ENCODE measurements at places on chromosomes 12 and 14.

DNA sequence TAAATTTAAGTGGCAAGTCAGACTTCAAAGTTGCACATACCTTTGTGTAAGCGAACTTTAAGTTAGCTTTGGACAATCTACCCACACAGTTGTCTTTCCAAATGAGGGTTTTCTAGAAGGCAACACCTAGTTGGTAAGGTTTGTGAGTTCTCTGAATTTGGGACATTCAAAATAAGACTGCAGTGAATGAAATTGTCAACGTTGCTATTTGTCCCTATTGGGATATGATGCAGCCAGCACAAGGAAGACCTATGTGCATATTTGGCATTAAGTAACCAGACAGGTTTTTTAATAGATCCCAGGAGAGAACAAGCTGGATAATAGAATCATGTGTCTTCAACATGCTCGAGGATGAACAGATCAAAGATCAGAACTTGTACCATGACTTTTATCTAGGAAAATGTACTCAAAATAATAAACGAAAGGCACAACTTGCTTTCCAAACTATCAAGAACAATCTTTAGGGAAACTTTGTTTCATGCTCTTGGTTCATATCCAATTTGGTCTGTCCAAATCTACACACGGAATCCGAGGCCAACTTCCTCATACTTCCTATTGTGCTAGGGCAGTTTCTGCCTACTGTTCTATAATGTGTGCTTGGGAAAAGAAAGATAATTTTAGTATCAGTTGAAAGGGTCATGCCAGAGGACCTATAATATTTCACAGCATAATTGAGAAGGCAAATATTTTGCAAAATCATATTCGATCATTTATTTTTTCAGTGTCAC is 284.2 kb upstream of the SOX5 start:
- no peak for DNase-seq

DNA sequence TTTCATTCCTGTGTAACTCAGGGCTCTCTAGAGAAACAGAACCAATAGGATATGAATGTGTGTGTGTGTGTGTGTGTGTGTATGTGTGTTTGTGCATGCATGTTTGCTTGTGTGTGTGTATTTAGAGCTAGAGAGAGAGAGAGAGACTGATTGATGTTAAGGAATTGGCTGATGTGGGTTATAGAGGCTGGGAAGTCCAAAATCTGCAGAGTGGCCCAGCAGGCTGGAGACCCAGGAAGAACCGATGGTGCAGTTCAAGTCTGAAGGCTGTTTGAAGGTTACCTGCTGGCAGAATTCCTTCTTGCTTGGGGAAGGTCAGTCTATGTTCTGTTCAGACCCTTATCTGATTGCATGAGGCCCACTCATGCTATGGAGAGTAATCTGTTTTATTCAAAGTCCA is 64.7 kb downstream of the ADCK1 start:
- no peak for DNase-seq

GRCh38 chr12:105980533-105980932 is 158.2 kb downstream of the NUAK1 start:
- DNase-seq = no peak

DNA sequence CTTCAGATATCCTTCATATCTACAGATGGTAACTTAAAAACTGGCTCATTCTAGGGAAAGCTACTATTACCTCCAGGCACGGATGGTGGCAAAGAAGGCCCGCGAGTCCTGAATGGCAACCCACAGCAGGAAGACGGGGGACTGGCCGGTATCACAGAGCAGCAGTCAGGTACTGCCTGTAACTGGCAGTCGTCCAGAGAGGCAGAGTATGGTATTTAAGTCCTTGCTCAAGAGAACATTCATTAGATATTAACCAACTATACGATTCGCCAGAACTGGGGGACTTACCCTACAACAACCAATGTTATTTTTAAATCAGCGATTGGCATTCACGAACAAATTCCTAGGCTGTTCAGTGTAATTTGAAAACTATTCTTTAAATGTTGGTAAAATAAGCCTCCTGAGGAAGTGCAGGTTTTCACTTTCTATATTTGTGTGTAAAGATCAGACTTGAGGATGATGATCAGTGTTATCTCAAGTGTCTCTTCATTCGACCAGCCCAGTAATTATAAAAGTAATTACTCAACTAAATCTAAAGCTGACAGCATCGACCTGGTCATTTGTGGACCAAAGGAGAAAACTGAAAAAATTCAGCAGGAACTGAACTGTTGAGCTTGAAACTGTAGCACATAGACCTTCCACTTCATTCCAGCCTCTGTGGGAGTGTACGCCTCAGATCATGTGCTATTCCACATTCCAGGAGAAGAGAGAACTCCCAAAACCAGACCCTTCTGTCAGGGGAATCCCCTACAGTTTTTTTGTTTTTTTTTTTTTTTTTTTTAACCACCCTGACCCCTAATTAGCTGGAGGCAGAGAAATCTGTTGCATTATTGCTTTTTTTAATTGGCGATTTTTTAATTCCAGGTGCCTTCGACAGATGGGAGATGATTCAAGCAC is 75.6 kb downstream of the ESR2 start:
- no peak for DNase-seq

GRCh38 chr12:122999986-123000420 is 19.5 kb downstream of the ARL6IP4 start:
- DNase-seq = no peak

DNA sequence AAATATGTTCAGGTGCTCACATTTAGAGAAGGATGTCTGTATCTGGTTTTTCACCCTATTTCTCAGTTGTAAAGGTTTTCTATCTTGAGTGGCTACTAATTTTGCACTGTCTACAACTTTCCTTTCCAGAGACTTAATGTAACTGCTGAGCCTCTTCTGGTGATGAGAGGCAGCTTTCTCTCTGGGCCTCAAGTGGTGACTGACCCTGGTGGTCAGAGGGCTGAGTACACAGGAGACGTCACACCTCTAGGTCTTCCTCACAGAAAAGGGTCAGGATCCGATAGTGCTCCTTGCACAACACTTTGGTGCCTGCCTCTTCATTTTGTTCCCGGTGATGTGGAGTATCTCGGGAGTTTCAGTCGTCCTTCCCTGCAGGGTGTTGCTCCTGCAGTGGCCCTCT is 76.8 kb downstream of the LIN7A start:
- DNase-seq = no peak

- DNase-seq = no peak
Measured at GRCh38 chr12:47707355-47707754, 1.5 kb upstream of the RPAP3 start.

DNA sequence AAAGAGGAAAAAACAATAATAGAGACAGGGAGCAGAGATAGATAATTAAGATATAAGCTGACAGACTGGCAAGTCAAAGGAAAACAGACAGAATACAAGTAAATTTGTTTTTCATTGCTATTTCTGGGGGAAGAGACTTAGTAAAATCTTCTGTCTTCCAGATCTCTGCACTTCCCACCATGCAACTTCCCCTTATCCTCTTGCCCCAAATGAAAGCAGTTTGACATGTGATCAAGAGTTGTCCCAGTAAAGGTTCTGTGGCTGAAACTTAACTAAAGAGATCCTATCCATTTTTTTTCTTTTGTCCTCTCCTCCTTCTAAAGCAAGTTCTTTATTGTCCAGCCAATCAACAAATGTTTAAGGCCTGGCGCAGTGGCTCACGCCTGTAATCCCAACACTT is 1.5 kb upstream of the MLF2 start:
- DNase-seq = no peak

GRCh38 chr12:2481951-2482350 is 312.8 kb upstream of the FKBP4 start:
- no peak for DNase-seq

- no peak for DNase-seq
Measured at GRCh38 chr12:45655186-45655585, 74.3 kb upstream of the ARID2 start.

DNA sequence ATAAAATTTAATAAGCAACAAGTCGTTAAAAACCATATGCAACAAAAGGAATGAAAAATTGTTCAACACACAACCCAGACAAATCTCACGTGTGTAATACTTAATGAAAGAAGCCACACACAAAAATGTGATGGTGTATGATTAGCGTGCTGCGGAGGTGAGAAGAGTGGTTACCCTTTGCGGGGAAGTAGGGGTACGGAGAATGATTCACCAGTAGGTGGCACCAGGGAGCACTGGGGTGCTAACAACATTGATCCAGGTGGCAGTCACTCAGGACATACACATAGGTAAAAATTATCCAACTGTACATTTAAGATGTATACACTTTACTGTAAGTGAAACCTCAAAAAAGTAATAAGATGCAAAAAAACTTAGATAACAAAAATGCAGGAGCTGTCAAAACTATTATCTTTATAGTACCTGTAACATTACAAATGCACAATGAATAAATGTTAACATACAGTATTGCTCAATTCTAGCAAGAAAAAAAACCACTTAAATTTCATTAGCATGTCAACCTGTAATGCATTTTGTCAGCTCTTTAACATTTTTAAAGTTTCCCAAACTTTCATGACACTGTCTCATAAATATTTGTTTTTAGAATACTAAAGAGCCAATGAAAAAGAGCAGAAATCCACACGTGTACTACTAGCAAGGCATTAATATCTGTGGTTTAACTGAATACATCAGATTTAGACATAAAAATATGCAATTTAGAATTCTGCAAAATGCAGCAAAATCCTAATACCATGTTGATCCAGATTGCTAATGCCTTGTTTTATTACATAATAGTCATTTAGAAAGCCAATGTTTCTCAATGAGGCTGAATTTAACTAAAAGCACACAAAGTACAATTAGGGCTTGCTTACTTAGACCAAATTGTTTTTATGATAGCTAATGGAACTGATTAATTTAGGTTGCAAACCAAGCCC is 46.7 kb downstream of the TMCC3 start:
- no peak for DNase-seq

DNA sequence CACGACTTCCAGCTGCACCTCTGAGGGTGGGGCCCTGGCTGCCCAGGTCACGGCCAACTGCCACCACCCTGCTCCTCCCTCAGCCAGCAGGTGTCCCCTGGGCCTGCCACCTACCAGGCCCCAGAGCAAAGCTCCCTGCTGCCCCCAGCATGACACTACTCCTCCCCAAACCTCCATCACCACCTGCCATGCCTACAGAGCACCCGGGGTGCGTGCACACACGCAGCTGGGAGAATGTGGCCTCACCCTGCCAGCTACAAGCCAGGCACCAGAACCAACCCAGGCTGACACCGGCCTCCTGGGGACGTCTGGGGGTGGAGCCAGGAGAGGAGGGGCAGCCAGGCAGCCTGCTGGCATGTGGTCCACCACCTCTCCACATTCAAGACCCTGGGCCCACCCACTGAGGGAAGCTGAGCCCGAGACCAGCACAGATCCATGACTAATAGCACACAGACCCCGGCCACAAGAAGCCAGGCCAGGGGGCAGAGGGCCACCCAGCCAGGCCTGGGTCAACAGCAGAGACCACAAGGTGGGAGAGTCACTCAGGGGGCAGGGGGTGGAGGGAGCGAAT is 3.4 kb downstream of the JAG2 start:
- DNase-seq = no peak

DNA sequence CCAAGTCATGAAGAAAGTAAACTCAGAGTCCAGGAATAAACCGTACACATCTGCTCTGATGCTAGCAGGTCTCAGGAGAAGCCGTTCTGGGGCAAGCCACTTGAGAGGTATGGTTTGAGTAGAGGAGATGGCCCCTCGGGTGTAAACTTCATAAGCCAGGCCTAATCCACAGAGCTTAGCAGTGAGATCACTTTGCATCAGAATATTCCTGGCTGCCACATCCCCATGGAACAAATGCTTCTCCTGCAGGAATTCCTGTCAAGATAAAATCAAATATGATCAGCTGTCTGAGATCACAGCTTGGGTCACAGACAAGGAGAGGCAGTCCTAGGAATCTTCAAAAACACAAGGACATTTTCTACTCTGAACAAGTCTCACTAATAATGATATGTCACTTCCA is 11.2 kb upstream of the MAGOHB start:
- DNase-seq = no peak

DNA sequence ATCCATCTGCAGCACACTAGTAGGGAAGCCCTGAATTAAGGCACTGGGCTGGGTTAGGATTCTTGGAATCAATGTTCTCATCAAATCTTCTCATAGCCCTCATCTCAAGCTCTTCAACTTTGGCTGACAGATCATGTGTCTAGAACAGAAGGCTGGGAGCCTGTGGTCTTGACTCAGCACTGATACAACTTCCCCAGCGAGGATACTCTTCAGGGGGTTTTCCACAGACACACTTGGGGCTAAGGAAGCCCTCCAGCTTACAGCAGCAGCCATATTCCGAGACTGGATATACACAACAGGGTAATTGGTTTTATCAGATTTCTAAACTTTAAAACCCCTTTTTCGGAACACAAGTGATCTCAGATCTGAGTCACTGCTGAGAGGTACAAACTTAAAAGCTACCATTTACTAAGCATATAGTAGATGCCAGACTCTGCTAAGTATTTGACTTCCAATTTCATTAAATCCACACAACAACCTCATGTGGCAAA is 3.5 kb downstream of the FMNL3 start:
- DNase-seq = no peak

DNA sequence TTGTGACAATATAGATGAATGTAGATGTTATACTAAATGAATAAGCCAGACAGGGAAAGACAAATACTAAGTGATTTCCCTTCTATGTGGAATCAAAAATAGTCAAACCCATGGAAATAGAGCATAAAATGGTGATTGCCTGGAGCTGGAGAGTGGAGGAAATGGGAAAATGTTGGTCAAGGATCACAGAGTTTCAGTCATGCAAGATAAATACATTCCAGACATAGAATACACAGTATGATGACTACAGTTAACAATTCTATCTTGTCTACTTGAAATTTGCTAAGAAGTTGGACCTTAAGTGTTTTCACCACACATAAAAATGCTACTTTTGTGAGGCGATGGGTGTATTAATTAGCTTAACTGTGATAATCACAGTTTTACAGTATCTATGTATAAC is 1182.7 kb downstream of the AACS start:
- DNase-seq = no peak

- DNase-seq = no peak
Measured at GRCh38 chr12:71397433-71397954, 42.1 kb upstream of the LGR5 start.

GRCh38 chr12:54749191-54749818 is 101.1 kb upstream of the DCD start:
- no peak for DNase-seq

- DNase-seq = no peak
Measured at GRCh38 chr14:74645244-74645643, 33.2 kb upstream of the LTBP2 start.

DNA sequence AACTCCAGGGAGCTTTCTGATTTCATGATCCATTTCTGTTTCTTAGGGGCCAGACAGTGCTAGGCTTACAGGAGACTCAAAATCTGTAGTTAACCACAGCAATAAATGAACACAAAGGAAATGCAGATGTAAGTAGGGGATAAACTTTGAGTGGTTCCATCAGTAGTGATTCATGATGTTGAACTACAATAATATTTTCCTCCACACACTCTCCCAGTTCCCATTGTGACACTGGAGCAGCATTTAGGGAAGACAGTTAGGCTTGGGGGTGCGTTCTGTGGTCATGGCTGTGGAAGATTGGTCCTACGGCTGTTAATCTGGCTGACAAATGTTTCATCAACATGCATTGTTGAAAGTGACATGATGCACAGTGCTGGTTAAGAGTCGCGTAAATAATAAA is 66.9 kb downstream of the HMGA2 start:
- DNase-seq = no peak

- no peak for DNase-seq
Measured at GRCh38 chr12:47652521-47653234, 53.2 kb downstream of the RPAP3 start.

- DNase-seq = no peak
Measured at GRCh38 chr12:64819816-64820402, 4.5 kb upstream of the TBC1D30 start.

All from GM12891 (cell line).